Activated CD4-positive, CD25-positive, alpha-beta regulatory T cell treated with anti-CD3 and anti-CD28 coated beads, Interleukin-2, amount 50 U/mL, for 16 hours (primary cell): ENCODE measurements at places on chromosomes 11 and 22.

DNA sequence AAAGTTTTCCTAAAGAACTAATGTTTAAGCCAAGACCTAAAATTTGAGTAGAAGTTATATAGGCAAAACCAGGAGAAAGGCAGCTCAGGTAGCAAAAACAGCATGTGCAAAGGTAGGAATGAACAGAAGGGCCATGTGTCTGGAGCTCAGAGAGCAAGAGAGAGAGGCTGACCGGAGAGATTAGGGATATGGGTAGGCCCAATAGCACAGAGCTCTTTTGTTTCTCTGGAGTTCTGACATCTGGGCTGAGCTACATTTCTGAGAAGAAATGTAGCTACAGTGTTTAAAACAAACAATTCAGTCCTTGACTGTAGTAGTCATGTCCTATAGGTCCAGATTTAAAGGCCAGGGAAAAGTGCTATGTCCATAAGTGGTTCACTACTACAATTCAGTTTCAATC is 4.5 kb downstream of the C11orf97 start:
- no peak for DNase-seq

- DNase-seq, result no peak
These were observed 27.4 kb downstream of the RRAS2 start for GRCh38 chr11:14331476-14332136.

GRCh38 chr22:29772170-29772641 is 5.0 kb downstream of the UQCR10 start:
- DNase-seq, result no peak

- no peak for DNase-seq
These were observed 7.2 kb upstream of the OAF start for GRCh38 chr11:120203626-120204025.

DNA sequence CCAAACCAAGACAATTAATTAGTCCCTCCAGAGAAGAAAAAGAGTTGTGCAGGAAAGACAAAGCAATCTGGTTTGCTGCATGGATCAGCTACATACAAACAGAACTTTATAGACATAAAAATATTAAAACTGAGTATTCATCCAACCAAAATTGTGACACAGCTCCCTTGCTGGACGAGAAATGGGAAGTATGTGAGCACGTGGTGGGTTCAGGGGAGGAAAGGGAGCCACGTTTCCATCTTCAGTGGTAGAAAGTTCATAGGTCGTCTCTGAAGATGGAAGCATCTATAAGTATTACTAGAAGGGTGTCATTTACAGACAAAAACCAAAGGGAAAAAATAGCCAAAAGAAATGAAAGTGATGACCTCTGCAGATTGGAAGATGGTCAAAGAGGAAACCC is 7.1 kb upstream of the KCNJ5 start:
- DNase-seq, result no peak

- DNase-seq, result no peak
These were observed 537.4 kb upstream of the B3GAT1 start for GRCh38 chr11:134949121-134950090.

- no peak for DNase-seq
These were observed 218.8 kb upstream of the B3GAT1 start for GRCh38 chr11:134630861-134631260.

GRCh38 chr11:119791701-119792151 is 62.7 kb upstream of the NECTIN1 start:
- no peak for DNase-seq

DNA sequence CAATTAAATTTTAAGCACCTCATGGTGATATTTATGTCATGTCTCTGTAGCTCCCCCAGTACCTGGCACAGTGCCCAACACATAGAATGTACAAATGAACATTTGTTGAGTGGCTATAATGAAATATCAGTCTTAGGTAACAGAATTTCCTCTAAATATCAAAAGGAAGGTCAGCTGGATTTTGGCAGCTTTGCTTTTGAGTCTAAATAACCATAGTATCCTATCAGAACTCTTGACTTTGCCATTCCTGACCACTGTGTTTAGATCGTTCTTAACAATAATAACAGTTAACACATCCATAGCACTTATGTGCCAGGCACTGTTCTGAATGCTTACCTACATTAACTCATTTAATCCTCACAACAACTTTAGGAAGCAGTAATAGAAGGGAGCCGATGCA is 26.6 kb downstream of the TMEM123 start:
- DNase-seq, result no peak

DNA sequence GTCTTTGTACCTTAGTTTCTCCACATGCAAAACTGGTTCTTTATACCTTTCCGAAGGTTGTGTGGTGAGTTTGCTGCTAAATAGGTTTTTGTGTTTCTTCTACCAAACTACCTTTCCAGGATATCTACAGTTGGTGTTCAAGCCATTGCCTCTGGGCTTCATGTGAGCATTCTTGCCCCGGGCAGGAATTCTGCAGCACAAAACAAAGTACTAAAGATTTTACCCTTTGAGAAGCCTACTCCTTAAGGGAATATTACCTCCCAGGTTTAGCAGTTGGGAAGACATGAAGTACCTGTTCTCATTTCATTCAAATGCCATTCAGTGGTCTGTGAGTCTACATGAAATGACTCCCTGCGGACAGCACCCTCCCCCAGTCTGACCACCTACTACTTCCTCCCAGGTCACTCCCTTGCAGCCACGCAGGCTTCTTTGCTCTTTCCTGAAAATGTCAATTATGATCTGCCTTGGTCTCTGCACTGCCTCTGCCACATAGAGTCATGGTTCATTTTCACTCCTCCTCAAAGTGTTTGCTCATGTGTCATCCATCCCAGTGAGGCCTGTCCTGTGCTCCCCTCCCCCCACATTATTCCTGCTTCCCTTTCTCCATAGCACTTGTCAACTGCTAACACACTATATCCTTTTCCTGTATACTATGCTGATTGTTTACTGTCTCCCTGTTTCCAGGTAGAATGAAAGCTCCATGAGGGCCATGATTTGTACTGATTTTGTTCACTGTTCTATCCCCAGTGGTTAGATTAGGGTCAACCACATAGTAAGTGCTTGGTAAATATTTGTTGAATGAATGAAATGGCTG is 36.9 kb downstream of the PACS1 start:
- no peak for DNase-seq

GRCh38 chr11:12092714-12093113 is 17.7 kb upstream of the MICAL2 start:
- DNase-seq, result no peak

GRCh38 chr11:119310682-119311052 is 6.3 kb downstream of the MCAM start:
- DNase-seq, result no peak

GRCh38 chr11:129440028-129440713 is 64.5 kb downstream of the BARX2 start:
- no peak for DNase-seq

DNA sequence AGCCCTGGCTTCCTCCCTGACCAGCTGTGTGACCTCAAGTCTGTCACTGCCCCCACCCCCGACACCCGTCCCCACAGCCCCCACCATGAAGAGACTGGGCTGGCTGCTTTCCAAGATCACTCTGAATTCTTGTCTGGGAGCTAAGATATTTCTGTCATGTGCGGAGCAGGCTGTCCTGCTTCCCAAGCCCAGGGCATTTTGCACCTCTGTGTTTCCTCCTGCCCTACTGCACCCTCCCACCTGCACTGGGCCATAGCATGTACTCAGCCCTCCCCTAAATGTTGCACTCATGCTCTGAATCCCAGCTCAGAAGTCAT is 30.3 kb upstream of the MYEOV start:
- no peak for DNase-seq

- no peak for DNase-seq
These were observed 200.2 kb upstream of the ARHGAP20 start for GRCh38 chr11:110912437-110912836.

DNA sequence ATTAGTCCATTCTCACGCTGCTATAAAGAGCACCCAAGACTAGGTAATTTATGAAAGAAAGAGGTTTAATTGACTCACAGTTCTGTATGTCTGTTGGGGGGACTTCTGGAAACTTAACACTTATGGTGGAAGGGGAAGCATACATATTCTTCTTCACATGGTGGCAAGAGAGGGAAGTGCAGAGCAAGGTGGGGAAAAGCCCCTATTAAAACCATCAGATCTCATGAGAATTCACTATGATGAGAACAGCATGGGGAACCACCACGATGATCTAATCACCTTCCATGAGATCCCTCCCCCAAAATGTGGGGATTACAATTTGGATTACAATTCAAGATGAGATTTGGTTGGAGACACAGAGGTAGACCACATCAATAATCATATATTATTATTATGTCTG is 25.7 kb downstream of the CEP57 start:
- no peak for DNase-seq

DNA sequence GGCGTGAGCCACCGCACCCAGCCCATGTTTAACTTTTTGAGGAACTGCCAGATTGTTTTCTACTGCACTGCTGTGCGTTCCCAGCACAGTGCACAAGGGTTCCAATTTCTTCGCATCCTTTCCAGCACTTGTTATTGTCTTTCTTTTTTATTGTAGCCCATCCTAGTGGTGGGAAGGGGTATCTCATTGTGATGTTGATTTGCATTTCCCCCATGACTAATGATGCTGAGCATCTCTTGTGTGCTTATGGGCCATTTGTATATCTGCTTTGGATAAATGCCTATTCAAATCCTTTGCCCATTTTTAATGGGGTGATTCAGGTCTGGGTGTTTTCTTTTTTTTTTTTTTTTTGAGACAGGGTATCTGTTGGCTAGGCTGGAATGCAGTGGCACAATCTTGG is 36.6 kb upstream of the SYT7 start:
- no peak for DNase-seq
